ENCODE measurements at places on chromosomes 11 and 22.

DNA sequence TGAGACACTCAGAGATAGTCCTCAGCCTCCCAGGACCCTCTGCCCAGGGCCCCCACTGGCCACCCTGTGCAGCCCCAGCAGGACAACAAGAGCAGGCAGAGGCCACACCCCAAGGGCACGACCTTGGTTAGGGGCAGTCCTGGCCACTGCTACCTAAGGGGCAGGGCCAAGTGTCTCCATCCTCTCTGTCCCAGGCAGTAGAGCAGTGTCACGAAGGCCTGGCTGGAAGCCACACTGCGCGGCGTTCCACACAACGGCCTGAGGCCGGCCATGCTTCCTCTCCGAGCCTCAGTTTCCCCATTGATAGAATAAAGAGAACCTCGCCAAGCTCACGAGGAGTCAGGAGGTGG lies 1074.3 kb downstream of the BRD1 start:
- DNase-seq, result no peak

DNA sequence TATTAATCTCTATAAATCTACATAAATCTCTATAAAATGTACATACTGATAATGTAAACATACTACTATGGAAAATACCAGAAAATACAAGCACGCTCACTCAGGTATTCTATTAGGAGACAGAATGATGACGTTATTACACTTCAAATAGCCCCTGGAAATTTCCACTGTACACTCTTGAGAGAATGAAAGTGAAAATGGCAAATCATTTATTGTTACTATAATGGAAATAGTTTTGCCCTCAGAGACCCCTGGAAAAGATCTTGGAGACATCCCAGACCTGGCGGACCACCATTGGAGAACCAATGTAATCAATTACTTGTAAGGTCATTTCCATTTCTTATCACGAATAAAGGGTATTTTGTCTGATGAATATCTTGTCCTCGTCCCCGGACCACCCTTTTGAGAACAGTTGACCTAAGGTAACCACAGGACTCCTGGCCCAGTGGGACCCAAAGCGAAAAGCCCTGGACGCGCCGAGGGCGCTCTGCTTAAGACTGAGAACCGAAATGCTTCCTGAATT lies 509 bp upstream of the PRRG4 start:
- no peak for DNase-seq

- no peak for DNase-seq
These were observed 123.1 kb upstream of the C11orf87 start for GRCh38 chr11:109298865-109299264.

DNA sequence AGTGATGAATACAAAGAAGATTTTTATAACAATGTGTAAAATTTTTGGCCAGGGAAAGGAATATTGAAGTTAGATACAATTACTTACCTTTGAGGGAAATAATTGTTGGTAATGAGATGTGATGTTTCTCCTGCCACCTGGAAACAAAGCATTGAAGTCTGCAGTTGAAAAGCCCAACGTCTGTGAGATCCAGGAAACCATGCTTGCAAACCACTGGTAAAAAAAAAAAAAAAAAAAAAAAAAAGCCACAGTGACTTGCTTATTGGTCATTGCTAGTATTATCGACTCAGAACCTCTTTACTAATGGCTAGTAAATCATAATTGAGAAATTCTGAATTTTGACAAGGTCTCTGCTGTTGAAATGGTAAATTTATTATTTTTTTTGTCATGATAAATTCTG lies 5.3 kb downstream of the BIRC3 start:
- no peak for DNase-seq

DNA sequence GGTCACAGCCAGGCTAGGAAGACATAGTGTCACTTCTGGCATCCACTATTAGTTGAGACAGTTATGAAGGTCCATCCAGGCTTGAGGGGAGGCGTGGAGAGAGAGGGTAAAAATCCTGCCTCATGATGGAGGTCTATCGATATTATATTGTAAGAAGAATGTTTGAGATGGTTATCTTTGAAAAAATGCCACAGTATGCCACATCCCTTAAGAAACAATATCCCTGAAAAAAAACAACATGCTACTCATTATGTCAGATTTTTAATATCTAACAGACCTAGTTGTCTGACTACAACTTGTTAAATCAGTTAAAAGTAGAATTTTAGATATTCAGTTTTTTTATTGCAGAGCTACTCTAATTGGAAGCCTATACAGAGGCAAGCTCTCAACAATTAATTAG lies 121.7 kb upstream of the SLC5A12 start:
- no peak for DNase-seq

GRCh38 chr11:61682093-61682732 lies 2.0 kb downstream of the DAGLA start:
- DNase-seq, result no peak

GRCh38 chr22:28187612-28188011 lies 268.6 kb upstream of the PITPNB start:
- no peak for DNase-seq

DNA sequence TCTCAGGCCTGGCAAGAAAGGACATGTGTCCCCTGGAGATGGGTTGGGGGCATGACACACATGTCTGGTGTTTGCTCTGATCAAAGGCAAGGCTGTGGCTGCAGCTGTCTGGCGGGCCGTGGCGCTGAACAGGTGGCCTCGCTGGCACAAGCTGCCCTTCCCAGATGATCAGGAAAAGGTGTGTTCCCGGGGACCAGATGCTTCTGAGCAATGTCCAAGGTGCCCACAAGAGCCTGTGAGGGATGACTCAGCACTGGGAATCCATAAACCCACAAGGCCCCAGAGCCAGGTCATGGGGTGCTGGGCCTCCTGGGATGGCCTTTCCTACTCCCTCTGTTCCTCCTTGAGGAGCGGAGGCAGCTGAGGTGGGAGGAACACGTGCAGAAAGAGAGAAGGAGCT lies 9.7 kb upstream of the LRP5 start:
- no peak for DNase-seq

- DNase-seq, result no peak
These were observed 7.6 kb upstream of the CHADL start for GRCh38 chr22:41248314-41248713.

Data from activated CD4-positive, alpha-beta T cell treated with anti-CD3 and anti-CD28 coated beads for 4 hours (primary cell).